Stimulated activated CD4-positive, alpha-beta T cell treated with anti-CD3 and anti-CD28 coated beads, Interleukin-4, amount 100 ng/mL, for 48 hours (primary cell): ENCODE measurements at places on chromosomes 6 and 20.

DNA sequence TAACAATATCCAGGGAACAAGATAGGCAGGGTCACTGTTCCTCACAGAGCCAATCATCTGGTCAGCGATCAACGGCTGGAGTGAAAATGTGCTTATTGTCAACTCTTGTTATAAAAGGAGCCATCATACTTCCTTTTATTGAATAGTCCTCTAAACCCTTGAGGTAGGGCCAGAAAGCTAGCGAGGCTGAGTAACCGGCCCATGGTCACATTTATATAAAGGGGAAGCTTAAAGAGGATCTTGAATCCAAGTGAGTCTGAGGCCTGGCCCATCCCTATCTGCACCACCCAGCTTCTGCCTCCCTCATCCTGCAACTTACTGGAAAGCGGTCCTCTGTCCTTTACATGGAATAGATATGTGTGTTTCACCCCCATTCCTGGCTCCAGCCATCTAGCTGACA, 9.5 kb downstream of the PHACTR3 start:
- DNase-seq: no peak

DNA sequence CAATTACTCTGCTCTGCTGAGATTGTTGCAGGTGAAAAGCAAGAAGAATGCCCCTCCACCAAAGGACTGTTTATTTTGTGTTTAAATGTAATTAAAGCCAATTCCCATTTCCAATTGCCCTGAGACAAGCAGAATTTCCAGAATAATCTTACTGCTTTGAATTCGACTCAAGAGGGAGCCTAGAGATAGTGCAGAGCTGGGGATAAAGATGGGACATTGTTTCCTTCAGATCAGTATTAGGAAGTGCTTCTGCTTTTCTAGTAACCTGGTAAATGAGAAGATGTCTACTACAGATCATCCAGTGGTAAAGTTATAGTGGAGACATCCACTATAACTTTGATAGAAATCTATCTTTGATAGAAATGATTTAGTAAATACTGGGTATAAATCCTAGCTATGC, 326.9 kb downstream of the UBE3D start:
- no peak for DNase-seq

- no peak for DNase-seq
Observed at GRCh38 chr6:27911956-27912446, at the start of gene OR2B2. Gene OR2B2, minus strand, starts transcription at chr6:27912396. Its CDS starts 77 bp downstream, at chr6:27912319.

DNA sequence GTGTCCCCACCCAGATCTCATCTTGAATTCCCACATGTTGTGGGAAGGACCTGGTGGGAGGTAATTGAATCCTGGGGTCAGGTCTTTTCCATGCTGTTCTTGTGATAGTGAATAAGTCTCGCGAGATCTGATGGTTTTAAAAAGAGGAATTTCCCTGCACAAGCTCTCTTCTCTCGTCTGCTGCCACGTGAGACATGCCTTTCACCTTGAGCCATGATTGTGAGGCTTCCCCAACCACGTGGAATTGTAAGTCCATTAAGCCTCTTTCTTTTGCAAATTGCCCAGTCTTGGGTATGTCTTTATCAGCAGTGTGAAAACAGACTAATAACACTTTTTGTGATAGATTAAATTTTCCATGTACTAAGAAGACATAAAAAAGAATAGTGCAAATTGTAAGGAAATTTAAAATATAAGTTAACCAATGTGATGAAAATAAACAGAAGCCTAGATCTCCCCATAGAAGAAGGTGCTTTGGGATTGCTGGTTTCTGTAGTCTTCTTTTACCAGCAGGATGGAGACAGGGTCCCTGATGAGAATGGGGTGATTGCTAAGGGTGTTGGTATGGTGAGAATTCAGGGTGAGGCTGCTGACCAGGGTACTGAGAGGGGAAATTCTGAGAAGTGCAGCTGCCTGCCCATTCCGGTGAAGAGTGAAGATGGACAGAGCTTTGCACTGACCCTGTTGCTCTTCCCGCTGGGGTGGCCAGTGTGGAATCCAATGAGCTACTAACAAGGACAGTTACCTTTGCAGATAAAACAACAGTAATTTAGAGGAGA, 50.7 kb downstream of the BMP2 start:
- no peak for DNase-seq

- DNase-seq: no peak
Observed at GRCh38 chr6:136244061-136244616, 6.0 kb downstream of the MTFR2 start.

DNA sequence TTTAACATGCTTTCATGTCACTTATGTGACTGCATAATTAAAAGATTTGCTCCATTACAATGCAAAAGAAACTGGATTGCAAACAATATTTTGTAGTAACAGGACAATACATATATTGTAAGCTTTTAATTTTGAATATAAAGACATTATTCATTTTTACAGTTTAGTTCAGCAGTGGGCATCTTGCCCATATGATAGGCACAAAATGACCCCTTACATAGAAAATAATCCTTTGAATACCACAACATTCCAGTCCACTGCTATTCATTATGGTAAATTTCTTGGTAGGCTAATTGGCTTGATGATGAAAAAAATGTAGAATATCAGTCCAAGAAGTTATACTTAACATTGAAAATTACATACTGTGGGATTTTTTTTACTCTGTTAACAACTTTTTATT, 74.1 kb upstream of the LAMA2 start:
- DNase-seq: no peak
